ENCODE measurements at places on chromosomes 7 and 10.

GRCh38 chr7:91182819-91183764 is 81.1 kb upstream of the FZD1 start:
- DNase-seq = no peak

- no peak for DNase-seq
These were observed 20.7 kb downstream of the FGFR2 start for GRCh38 chr10:121577568-121577967.

- no peak for DNase-seq
These were observed 904.6 kb upstream of the LRRN3 start for GRCh38 chr7:110186334-110186733.

GRCh38 chr10:51297438-51297837 is 223.2 kb downstream of the PRKG1 start:
- no peak for DNase-seq

- DNase-seq = no peak
These were observed 139.3 kb downstream of the TWIST1 start for GRCh38 chr7:18978108-18978495.

- no peak for DNase-seq
These were observed 75.9 kb downstream of the LMBR1 start for GRCh38 chr7:156816943-156817572.

GRCh38 chr7:36986511-36986933 is 262.2 kb upstream of the AOAH start:
- DNase-seq = no peak

GRCh38 chr10:47027108-47027783 is 116.0 kb downstream of the PTPN20 start:
- DNase-seq = no peak

GRCh38 chr10:125820701-125821100 is 2.4 kb downstream of the UROS start:
- DNase-seq = no peak

- no peak for DNase-seq
These were observed 103.1 kb upstream of the INSIG1 start for GRCh38 chr7:155194382-155195140.

DNA sequence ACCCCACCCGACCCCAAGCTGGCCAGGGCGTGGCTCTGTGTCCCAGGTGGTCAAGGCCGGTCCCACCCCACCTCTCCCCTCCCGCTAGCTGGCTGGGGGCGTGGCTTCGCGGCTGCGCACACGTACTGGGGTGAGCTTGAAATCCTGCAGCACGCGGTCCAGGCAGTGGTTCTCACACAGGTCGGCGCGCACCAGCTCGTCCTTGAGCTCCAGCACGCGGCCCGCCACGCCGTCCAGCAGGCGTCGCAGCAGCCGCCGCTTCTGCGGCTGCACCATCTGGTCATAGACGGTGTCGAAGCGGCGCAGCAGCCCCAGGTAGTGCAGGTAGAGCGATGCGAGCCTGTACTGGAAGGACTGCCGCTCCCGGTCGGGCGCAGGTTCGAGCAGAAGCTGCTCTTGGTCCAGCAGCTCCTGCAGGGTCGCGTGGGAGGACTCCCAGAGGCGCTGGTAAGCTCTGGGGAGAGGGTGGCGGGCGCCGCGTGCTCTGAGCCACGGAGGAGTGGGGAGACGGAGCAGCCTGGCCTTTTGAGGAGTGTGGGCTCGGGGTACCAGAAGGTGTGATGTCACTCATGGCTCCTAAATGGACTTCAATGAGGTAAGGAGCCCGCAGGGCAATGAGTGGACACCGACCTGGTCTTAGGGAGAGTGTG is 5.8 kb downstream of the H2BK1 start:
- DNase-seq = no peak

DNA sequence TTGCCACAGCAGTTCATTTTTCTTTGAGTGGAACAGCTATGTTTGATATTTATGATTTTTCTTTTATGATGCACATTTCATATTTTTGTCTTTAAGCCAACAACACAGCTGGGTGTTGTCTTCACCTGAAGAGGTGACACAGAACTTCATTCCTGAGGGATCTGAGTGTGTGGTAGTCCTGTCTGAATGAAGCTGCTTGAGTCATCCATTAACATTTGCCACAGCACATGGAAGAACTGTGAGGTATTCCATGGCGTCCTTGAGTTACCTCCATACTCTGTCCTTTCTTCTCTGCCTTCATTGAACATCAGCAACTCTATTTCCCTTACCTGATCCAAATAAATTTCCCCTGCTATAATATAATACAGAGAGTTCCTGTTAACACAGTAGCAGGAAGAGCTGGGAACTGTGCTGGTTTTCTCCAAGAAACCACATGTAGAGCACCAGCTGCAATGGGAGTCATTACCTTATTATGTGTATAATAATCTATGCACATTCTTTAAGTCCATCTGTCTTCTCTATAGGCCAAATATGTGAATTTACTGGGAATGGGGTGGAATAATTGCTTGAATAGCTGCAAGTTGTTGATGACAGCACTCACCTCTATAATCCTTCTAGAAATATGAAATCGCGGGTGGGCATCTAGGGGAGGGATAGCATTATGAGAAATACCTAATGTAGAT is 72.4 kb upstream of the TAC1 start:
- no peak for DNase-seq

GRCh38 chr10:85105614-85106255 is 777.3 kb downstream of the CCSER2 start:
- no peak for DNase-seq

GRCh38 chr7:158452331-158452730 is 135.3 kb downstream of the PTPRN2 start:
- no peak for DNase-seq

DNA sequence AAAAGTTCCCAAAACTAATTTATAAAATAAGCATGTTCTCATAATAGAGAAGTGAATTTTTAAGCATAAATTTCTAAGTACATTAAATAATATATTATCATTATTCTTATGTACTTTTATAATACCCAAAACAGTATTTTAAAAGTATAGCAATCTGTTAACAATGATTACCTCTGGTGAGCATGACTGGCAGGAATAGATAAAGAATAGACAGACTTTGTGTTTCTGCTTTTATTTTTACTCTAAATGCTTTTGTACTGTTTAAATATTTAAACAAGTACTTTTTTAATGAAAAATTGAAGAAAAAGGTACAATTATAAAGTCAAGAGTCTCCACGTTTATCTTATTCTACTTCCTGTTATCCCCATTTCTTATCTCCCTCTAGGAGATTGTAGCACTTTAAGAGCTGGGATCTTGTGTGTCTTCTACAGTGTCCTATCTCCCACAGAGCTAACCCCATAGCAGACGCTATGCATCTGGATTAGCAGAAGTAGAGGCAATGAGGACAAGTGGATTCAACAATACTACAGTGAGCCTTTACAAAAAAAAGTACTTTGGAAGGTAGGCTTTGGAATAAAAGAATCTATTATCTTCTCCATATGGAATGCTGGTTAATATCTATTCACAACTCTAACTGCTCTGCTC is 42.9 kb downstream of the IDE start:
- DNase-seq = no peak

- DNase-seq = no peak
These were observed 85.6 kb upstream of the CAPZA2 start for GRCh38 chr7:116776610-116777289.

DNA sequence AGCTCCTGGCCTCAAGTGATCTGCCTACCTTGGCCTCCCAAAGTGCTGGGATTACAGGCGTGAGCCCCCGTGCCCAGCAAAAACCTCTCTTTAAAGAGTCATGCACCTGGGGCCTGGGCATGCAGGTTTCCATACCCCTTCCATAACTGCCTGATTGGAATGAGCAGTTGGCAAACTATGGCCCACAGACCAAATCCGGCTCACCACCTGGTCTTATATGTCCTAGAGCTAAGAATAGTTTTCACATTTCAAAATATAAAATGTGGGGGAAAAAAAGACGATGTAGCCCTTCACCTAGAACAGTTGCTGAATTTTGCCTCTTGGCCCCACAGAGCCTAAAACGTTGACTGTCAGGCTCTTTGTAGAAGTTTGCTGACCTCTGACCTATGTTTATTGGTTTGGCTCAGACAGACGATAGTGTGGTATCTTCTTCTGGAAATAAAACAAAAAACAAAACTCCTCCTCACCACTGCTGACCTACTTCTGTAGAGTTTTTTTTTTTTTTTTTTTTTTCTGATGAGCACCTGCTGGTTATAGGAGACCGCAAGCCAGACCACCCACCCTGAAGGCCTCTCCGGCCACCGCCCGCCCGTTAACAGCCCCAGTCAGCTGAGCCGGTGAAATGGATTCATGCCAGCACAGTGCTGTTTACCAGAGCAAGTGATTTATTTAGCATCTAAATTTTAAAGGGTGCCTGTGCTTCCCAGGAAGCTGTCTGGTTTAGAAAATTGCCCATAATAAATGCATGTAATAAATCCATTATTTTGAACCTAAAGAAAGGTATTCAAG is 33.5 kb upstream of the SFRP5 start:
- no peak for DNase-seq

DNA sequence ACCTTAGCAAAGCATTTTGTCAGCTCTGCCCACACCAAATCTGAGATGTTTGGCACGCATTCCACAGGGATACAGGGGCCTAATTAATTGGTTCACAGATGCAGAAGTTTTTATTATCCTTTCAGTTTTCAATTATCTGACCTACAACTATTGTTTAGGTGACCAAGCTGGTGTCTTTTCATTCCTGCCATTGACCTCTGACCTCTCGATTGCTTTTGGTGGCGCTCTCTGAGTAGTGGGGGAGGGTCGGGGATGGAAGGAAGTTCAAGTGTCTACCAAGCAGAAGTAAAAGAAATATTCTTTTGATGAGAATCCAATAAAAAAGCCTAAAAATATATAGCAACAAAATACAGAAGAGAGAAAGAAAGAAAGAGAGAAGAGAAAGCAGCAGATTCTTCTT is 28.8 kb upstream of the KDM7A start:
- DNase-seq = no peak

DNA sequence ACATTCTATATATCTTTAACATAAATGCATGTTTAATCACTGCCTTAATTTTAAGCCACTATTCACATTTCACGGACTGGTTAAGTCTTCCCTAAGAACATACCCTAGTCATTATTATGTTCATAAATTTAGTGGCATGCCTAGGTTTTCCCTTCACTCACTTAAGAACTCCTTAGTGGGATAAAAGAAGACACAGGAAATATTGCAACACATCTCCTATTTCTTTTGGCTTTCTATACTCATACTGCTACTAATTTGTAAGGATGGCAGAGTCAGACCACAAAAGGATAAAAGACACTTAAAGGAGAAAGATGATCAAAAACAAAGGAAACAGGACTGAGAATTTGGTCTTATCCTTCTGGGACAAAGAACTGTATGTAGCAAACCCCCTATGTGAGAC is 951.4 kb downstream of the SORCS3 start:
- no peak for DNase-seq

GRCh38 chr10:120702032-120702431 is 149.1 kb upstream of the WDR11 start:
- no peak for DNase-seq

- no peak for DNase-seq
These were observed 158.1 kb upstream of the PLXDC2 start for GRCh38 chr10:19658131-19658530.

DNA sequence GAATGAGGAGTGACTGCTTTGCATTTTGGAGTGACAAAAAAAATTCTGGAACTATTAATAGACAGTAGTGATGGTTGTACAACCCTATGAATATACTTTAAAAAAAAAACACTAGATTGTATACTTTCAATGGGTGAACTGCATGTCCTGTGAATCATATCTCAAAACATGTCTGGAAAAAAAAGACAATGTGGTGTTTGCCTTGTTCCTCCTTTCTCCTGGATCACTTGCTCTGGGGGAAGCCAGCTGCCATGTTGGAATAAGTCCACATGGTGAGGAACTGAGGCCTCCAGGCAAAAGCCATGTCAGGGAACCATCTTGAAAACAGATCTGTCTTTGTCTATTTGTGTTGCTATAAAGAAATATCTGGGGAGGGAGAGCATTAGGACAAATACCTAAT is 39.5 kb upstream of the YAE1 start:
- DNase-seq = no peak

Measured in activated T-helper 9 cell treated with anti-CD3 and anti-CD28 coated beads, Interleukin-2, amount 50 U/mL, for 16 hours (primary cell).